ENCODE measurements at places on chromosomes 4 and X.

GRCh38 chrX:7132335-7133049 lies 15.0 kb upstream of the STS start:
- no peak for DNase-seq

DNA sequence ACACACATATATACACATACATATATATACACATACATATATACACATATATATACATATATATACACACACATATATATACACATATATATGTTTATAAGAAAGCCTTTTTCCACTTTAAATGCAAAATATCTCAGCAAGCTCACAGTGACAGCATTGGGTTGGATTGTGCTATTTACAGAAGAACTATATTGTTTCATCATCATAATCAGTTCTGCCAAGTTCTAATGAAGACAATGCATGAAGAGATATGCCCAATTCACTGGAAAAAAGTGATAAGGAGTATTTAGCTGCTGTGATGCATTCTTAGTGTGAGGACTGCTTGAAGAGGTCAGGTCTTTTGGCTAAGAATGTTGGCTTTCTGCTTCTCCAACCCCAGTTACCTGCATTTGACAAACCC lies 54.4 kb downstream of the RNF150 start:
- DNase-seq = no peak

- no peak for DNase-seq
Observed at GRCh38 chr4:8086783-8087445, 71.7 kb downstream of the ABLIM2 start.

GRCh38 chr4:65316534-65316933 lies 353.8 kb downstream of the EPHA5 start:
- no peak for DNase-seq

- DNase-seq = no peak
Observed at GRCh38 chr4:146158036-146158745, 17.3 kb upstream of the LSM6 start.

DNA sequence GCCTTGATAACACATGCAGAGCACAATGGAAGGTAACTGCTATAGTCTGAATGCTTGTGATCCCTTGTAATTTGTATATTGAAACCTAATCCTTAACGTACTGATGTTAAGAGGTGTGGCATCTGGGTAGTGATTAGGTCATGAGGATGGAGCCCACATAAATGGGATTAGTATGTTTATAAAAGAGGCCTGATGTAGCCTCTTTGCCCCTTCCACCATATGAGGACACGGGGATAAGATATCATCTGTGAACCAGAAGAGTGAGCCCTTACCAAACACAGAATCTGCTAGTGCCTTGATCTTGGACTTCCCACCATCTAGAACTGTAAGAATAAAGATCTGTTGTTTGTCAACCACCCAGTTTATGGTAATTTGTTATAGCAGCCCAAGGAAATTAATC lies 1074.2 kb upstream of the INTU start:
- no peak for DNase-seq

GRCh38 chr4:8574796-8575370 lies 5.3 kb upstream of the GPR78 start:
- DNase-seq = no peak

- no peak for DNase-seq
Observed at GRCh38 chr4:21470535-21470934, 478.0 kb downstream of the KCNIP4 start.

GRCh38 chr4:79249881-79250503 lies 75.9 kb downstream of the NAA11 start:
- DNase-seq = no peak

- no peak for DNase-seq
Observed at GRCh38 chr4:146368209-146368608, 153.5 kb downstream of the SLC10A7 start.

DNA sequence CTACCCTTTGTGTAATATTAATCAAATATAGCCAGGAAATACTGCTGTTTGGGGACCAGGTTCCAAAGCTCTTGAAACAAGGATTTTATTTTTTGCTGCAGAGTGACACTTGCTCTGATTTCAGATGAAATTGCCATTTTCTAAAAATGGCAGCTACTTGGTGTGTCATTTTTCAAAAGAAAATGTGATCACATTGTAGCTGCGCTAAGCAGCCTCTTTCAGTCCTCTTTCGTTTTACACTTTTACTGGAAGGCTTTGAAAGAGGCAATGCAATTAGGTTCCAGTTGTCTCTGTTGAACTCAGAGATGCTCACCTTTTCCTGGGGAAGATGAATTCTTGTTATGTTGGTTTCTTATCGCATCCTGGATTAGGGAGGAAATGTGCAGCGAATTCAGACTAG lies 85.1 kb downstream of the CT47B1 start:
- DNase-seq = no peak

DNA sequence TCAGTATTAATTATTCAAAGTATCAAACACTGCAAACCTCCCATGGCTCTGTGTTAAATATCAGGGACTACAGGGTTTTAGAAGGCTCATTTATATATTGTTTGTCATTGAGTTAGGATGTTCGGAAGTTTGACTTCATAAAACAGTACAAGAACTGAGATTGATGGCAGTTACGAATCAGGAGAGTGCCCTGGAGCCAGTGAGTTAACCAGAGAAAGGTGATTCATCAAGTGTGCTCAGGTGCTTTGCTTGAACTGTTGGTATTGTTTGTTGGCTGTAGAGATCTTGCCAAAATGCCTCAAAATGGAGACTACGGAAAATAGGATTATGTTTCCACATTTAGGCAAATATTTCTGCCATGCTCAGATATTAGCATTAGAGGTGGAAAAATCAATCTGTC lies 7.5 kb upstream of the GPR101 start:
- no peak for DNase-seq

DNA sequence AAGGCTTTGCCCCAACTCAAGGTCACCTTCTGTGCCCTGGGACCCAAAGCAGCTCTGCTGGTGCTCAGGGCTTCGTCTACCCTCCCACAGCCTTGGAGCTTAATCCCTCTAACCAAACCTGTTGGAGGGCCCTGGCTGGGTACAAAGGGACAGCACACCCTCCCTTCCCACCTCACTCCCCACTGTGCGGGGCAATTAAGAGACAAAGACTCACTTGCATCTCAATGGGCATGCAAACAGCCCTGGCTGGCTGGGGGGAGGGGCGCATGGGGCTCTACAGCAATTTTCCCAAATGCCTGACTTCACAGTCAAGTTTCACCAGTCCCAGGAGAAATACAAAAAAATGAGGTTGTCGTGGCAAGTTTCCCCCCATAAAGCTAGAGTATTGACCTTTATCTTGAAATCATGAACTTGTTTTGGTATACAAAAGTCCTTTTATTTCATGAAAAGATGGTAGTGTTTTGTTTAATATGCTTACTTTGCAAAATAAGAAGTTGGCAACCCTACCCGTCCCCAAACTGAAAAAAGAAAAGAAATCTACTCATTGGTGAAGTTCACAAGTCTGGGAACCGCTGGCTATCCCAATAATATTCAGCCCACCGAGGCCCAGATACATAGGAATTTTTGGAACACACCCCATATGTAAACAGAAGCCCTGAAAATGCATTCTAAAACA lies 4.1 kb upstream of the CD99L2 start:
- DNase-seq = no peak

DNA sequence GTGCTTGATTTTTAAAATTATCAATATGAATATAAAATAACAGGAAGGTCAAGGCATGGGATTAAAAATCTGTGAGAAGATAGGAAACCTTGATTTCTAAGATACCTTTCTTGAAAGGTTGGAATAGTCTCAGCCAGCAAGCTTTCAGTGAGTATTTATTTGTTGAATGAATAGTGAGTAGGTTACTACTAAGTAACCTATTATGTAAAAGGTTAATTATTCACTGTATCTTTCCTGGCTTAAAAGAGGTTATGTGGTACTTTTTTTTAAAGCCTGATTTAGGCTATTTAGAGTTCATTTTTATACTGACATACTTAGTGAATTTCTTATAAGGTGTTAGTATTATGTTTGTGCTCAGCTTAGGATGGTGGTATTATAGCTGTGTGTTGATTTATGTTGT lies 123.5 kb downstream of the PTPN13 start:
- DNase-seq = no peak

GRCh38 chrX:120021927-120022326 lies 55.6 kb downstream of the RHOXF2B start:
- DNase-seq = no peak

DNA sequence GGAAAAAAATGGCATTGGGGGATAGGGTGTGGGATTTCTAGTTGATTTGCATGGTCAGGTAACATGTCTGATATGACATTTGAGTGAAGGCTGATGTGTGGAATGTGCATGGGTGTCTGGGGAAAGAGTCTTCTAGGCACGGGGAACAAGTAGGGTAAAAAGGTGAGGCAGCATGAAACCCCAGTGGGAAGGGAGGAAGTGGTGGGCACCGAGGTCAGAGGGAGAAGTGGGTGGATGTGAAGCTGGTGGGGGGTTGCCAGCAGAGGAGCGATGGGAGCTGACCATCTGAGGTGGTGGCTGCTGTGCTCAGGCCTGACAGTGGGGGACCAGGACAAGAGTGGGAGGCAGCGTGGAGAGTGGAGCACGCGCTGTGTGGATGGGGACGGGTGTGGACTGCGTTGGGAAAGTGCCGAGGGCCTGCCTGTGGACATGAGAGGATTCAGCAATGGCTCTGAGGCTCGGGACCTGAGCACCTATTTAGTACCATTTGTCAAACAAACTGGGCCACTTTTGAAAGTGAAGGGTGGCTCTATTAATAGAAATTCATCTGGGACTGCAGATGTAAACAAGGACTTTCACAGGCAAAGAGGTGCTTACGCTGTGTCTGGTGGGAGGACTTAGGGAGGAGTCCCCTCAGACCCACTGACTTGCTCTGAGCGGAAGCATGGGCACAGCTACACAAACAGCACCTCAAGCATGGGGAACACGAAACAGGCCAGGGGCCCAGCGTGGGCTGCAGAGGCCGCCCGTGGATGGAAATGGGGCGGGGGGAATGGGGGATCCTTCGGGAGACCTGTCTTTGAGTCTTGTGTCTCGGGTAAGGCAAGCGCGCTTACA lies 16.7 kb upstream of the S100P start:
- DNase-seq = no peak
